GM06990 (cell line): ENCODE measurements at places on chromosomes 7 and 10.

DNA sequence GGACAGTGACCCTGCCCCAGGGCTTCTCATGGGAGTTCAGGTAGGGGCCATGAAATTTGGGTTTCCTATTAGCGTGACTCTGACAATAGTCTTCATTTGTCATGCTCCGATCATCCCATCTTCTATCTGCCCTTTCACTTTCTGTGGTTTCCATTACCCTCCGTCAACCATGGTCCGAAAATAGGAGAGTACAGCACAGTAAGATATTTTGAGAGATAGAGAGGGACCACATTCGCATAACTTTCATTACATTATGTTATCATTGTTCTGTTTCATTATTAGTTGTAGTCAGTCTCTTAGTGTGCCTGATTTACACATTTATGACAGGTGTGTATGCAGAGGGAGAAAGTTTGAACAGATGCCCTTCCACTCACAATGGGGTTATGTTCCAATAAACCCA is 649.2 kb downstream of the SDK1 start:
- no peak for DNase-seq

- DNase-seq: no peak
These were observed 4.5 kb downstream of the PTER start for GRCh38 chr10:16441173-16441840.

DNA sequence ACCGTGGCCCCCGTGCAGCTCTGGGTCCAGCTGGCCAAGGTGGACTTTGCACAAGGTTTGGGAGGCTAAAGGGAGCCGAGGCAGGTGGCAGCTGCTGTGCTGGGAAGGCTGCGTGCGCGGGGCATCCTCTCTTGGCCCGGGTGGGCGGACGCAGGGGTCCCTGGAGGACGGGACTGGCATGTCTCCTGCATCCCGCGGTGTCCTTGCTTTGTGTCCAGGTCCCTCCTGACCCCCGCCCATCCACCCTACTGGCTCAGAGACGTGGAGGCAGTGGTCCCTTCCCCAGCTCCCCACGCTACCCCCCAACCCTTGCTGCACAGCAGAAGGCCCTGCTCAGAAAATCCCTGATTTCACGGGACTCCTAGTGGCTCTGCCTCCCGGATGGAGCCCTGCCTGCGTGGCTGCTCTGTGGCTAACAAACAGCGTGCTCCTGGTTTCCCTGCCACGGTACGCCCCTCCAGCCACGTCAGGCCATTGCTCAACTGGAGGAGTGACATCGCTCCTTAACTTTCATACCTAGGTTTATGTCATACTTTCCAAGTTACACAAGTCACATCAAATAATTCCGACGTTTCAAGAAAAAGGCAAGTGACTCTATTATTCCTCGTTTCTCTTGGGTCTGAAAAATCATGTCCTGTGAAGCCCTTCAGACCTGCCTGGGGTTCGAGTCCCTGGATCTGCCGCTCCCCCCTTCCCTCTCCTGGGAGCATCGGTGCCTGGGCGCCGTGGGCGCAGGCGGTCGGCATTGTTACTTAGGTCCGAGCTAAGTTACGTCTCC is 421.9 kb downstream of the DNAJB6 start:
- no peak for DNase-seq

DNA sequence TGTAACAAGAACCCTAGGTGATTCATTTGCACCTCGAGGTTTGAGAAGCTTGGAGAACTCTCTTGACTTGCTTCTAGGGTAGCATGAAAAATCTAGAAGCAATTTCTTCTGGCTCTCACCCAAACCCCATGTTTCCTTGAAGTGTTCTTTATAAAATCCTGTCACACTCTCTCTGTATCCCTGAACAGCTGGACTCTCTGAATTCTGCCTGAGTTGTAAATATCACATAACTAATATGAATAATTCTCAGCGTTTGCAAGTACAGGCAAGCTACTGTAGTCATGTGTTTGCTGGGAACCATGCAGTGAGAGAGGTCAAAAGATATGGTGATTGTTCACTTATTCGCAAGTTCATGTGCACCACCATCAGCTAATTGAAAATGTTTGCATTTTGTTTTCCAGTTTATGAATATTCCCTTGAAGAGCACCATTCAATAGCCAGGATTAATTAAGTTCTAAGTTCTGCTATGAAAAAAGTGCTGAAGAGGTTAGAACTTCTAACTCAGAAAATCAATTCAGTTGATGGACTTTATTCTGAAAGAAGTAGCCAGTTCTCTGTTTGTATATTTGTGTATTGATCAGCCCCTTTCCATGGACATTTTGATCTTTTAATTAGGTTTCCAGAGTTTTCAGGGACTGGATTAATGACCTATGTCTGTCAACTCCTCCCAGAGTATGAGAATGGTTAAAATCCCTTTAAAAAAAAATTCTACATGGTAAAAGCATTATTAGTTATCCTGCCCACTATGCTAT is 243.0 kb downstream of the PLXDC2 start:
- DNase-seq: no peak

GRCh38 chr7:26590709-26591108 is 273.7 kb downstream of the SKAP2 start:
- DNase-seq: no peak

- no peak for DNase-seq
These were observed 136.0 kb upstream of the RSU1 start for GRCh38 chr10:16953270-16953669.
